ENCODE measurements at places on chromosomes 11 and 22.

- DNase-seq = no peak
These were observed 145.6 kb downstream of the CSNK2A3 start for GRCh38 chr11:11207428-11207827.

GRCh38 chr11:21480240-21480639 is 712.6 kb upstream of the ANO5 start:
- DNase-seq = no peak

GRCh38 chr11:9386086-9386485 is 1.6 kb downstream of the IPO7 start:
- DNase-seq = no peak

DNA sequence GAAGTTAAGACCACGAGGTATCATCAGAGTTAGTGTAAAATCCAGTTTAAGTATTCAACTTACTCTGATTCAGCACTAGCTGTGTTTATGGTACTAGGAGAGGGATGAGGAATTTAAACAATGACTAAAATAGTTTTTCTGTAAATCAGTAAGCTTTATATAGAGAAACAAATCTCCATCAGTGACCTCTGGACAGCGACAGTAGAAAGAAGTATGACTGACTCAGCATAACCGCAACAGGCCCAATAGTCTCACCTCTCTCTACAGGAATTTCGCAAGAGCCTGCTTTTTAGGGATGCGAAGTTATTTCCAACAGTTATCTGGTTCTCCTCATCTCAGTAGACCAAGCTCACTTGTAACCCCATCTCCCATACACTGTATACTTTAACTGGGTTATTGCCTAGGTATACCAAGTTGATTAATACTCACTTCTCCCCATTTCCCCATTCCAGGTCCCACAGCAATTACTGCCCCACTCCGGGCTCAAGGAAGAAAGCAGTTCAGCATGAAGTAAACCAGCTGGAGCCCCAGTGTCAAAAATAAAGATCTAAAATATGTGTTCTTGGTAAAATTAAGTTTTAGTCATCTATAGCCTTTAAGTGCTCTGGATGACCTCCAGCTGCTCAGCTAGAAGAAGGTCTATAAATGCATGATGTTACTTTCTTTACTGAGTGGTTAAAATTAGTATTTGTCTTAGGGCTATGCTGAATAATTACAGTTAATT is 770.6 kb upstream of the CCDC90B start:
- DNase-seq = no peak

DNA sequence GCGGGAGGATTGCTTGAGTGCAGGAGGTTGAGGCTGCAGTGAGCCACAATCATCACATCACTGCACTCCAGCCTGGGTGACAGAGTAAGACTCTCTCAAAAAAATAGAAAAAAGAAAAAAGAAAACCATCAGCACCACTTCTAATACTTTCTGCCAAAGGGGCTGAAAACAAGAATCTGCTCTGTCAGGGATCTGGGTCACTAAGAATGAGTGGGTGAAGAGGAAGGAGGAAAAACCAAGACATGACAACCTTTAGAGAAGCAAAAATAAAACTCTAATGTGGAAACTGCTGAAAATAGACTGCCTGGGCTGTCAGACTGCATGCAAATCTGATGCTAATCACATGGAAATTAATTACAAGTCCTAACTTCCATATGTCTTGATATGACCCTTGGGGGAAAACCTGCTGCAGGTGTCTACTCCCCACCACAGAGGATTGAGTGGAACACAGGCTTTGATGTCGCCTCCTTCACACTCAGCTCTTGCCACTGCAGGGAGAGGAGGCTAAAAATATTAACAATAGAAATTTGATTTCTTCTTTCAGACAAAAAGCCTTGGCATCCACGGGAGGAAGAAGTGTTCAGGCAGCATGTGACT is 62.5 kb upstream of the CRTAM start:
- no peak for DNase-seq

GRCh38 chr22:42296381-42296853 is 26.0 kb upstream of the TCF20 start:
- DNase-seq = no peak

- no peak for DNase-seq
These were observed 241.5 kb downstream of the DDX10 start for GRCh38 chr11:108906329-108906728.

GRCh38 chr11:74717221-74717969 is 13.8 kb downstream of the CHRDL2 start:
- no peak for DNase-seq

- DNase-seq = no peak
These were observed 108.7 kb upstream of the CD82 start for GRCh38 chr11:44456544-44457300.

- DNase-seq = no peak
These were observed 38.1 kb upstream of the PCF11 start for GRCh38 chr11:83118814-83119213.

DNA sequence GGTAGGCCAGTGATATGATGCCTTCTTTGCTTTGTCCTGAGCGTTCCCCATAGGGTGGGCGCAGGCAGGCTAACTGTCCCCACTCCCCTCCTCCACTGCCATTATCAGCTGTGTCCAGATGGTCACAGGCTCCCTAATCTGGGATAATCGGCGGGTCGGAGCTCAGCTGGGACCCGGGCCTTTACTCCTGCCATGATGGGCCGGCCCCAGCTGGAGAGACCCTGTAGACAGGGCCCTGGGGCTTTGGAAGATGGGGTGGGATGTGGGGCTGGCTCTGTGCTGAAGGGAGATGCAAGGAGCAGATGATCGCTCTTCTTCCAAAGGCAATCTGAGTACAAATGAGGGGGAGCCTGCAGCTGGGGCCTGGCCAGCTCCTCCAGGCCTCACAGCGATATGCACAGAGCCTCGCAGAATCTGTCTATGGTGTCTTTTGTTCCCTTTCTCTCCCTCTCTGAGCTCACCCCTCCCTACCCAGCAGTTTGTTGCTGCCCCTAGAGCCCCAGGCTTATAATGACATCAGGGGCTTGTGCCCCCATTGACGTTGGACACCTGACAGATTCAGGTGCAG is 11.9 kb downstream of the KLHL35 start:
- DNase-seq = no peak

- no peak for DNase-seq
These were observed 845 bp downstream of the MPPED2 start for GRCh38 chr11:30585125-30585891.

DNA sequence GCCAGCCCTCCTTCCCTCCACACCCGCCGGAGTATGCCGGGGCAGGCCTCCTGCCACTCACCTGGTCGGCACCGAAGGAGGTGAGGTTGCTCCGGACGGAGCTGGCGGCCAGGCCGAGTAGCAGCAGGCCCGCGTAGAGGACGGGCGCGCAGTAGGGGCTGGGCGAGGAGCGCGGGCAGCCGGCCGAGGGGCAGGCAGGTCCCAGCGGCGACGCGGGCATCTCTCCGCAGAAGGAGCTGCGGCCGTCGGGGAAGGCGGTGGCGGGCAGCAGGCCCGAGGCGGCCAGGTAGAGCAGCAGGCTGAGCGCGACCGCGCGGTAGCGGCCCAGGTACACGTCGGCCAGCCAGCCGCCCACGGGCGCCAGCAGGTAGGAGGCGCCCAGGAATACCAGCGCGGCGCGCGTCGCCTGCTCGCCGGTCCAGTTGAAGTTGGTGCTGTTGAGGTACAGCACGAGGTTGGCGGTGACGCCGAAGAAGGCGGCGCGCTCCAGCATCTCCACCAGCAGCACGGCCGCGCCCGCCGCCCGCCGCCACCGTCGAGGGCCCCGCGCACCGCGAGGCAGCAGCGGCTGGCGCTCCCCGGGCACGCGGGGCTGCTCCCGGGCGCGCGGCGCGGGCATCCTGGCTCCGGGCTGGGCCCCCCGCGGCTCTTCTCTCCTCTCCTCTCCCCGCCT is 907 bp downstream of the SLC15A3 start:
- no peak for DNase-seq

DNA sequence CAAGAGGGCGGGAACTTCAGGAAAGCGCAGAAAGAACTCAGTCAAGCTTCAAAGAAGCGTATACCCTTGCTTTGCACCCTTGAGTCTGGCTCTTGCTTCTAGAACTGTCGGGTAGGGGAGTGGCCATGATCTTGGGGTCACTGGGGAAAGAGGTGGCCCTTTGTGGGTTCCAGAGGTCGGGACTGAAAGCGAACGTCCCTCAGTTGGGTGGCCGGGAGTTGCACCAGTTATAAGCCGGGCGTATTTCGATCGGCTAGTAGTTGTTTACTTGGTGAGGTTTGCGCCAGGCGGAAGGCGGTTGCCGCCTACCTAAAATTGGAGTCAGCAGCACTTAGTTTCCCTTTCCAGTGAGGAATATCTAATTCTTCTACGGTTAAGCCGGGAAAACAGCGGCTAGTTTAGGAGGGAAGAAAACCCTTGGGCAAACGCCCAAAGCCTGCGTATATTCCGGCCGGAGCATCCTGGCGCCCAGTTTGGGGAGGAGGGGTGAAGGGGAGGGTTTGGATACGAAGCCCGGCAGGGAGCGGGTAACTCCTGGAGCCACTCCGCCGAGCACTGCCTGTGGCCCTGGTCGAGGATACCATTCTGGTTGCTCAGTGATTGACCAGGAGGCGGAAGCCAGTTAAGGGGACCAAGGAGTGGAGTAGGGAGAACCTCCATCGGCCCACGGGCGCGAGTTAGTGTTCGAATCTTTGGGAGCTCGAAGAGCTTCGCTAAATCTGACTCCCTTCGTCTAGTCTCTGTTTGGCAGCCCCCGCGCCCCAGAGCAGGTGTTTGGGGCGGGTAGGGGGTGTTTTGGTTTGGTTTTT is 807 bp upstream of the WT1 start:
- DNase-seq = no peak

- DNase-seq = no peak
These were observed 12.0 kb downstream of the PRR14L start for GRCh38 chr22:31737932-31738331.

DNA sequence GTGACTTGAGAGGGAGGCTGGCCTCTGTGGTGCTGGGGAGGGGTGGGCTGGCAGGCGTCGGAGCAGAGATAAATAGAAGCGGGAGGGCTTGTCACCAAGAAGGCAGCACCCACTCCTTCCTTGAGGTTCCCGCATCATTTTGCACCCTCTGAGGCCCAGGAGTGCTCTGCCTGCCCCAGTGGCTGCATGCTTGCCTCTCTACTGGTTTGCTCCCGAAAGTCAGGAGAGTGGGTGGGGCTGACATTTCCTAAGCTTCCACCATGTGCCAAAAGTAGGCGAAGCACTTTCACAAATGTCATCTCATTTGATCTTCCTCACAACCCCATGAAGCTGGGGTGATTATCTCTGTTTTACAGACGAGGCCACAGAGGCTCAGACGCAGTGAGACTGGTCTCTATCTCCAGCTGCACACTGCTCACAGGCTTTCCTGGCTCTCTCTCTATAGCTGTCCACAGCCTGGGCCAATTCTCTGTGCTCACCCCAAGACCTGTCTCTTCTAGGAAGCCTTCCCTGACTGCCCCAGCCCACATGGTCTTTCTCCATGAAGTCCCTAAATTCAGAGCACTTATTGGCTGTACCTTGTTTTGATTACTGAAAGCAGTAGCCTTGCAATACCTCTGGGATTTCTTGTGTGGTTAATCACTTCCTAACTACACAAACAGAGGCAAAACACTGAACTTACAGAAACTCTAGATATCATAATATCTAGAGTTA is 2.6 kb upstream of the UCP3 start:
- DNase-seq = no peak

DNA sequence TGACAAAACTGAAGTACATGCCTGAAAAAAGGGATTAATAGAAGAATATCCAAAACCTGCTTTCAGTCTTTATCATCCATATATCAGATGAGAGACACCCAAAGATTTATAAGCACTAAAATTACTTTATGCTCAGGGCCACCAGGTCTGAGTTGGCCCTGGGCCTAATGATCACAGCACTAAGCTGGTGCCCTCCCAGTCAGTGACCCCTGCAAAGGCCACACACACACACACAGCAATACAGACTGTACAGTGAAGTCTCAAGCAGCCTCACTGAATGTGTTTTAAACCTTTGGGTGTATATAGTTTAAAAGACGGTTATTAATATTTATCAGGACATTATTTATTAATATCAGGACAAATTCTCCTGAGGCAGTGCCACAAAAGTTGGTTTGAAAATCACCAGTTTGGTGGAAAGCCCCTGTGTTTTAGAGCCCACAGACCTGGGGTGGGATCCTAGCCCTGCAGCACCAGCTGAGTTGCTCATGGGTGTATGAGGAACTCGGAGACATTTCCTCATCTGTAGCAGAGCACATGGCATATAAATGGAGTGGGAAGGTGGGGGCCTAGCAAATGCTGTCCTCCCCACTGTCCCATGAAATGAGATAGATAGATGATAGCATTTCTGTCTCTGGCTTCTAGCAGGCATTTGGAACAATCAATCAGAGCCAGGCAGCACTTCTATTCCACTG is 48.4 kb upstream of the HORMAD2 start:
- no peak for DNase-seq

DNA sequence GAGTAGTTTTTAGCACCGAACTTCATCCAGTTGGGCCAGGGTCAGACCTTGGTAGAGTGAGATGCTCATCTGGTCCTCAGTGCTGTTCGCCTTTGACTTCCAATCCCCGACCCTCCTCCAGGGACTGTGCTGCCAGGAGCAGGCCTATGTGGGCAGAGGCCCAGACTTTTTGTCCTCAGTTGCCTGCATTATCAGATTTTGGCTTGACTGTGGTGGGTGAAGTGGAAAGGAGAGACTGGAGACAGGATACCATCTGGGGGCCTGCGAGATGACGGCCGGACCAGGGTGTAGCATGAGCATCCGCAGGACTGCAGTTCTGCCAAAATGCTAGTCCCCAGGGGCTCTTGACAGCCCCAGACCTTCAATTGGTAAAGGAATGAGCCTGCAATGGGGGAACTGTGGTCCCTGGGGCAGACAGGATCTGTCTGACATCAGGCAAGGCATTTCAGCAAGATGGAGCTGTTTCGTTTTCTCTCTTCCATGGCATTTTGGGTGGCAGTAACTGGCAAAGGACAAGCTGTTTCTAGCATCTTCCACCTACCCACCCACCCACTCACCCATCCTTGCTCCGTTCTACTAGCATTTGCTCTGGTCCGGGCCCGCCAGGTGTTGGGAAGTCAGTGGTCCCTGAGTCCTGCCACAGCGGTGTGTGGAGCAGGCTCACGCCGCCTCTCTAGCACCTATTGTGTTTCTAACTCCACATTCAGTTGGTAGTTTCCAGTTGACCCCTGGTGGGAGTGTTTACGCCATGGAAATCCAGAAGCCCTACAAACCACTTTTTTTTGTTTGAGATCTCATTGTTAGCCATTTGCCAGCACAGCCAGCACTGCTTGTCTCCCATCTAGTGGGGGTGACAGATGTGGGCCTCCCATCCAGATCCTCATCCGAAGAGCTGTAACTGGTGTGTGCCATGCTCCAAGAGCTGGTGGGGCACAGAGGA is 53.5 kb downstream of the OTOG start:
- DNase-seq = no peak

DNA sequence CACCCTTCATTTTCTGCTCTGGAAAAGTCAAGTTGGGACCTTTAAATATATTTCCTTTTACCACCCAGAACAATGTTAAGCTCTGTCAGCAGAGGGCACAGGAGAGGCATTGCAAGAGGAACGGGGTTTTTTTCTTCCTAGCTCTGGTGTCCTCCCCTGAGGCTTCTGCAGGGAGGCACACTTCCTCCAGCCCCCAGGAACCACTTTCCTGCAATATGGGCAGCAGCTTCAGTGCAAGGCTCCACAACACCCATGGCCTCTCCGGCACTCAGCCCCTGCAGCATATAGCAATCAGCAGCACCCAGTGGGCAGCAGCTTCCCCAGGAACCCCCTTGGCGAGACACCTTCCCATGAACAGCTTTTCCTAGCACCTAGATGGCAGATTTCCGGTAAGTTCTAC is 101.4 kb downstream of the SYT9 start:
- no peak for DNase-seq
